Hematopoietic multipotent progenitor cell treated with erythropoietin and hydrocortisone succinate and interleukin-3 and kit ligand, for 15 days (in vitro differentiated cells): ENCODE measurements at places on chromosomes 3 and 15.

GRCh38 chr3:99872923-99873254 is 55.2 kb downstream of the CMSS1 start:
- DNase-seq = no peak

DNA sequence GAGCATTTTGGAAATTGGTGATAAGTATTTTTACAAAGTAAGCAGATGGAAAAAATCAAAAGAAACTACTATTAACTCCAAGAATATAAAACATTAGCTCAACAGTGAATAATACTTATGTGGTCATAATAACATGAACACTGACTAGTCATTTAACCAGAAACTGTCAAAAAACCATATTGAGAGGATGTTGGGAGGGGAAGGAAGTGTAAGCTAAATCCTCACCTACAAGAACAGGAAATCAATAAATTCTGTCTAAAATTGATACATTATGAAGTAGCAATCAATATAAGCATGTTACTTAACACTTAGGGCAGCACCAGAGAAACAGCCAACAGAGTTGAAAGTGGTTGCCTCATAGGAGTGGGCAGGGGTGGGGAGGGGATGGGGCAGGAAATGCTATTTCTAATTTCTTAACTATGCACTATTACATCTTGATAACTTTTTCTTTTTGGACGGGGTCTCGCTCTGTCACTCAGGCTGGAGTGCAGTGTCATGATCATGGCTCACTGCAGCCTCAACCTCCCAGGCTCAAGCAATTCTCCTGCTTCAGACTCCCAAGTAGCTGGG is 41.7 kb downstream of the CCR3 start:
- no peak for DNase-seq

DNA sequence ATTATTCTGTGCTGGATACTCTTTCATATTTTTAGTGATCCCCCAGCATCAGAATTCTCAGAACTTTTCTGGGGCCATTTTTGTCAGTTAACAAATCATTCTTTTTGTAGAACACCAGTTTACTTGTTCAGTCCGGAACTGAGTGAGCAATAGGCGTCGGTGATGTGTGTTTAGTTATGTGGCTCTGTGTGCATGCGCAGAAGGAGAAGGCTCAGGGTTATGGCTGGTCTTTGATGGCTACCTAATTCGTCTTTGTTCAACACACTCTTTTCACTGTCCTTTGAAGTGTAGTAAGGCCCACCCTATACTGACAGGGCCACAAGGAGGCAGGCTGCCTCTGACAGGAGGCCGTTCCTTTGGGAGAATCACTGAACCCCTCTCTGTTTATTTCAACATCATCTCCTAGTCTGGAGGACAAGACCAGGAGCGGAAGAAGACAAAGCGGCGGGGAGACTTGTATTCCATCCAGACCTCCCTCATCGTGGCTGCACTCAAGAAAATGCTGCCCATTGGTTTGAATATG is 158.2 kb upstream of the CHRM5 start:
- no peak for DNase-seq

DNA sequence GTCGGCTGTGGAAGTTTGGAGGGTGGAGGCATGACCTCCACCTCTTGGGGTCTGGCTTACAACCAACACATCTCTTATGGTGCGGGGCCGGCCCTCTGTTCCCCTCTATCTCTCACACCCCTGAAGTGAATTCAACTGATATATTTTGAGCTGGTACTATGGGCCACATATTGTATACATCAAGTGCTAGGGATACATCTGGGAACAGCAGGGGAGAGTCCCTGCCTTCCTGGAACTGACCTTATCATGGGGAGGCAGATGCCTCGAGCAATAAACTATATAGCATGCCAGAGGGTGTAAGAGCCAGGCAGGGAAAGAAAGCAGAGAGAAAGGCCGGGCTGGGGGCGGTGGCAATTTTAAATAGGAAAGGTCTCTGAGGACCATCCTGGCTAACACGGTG is 60.4 kb upstream of the TRPM1 start:
- peak; percentile 77 for DNase-seq

- DNase-seq = no peak
Observed at GRCh38 chr3:175518459-175518858, 659.3 kb downstream of the NAALADL2 start.

DNA sequence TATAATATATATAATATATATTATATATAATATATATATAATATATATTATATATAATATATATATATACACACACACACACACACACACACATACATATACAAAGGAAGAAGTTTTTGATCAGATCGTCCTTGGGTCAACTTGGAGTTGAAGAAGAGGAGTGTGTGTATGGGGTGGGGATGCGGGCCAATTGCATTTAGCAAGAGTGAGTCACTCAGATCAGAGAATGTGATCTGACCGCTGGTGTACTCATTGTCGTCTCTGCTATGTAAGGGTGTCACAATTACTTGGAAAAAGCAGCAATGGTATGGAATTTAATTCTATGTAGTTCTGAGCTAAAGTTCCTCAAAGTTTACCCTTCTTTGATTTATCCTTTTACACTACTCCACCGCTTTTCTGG is 4.6 kb upstream of the VGLL3 start:
- DNase-seq = no peak

DNA sequence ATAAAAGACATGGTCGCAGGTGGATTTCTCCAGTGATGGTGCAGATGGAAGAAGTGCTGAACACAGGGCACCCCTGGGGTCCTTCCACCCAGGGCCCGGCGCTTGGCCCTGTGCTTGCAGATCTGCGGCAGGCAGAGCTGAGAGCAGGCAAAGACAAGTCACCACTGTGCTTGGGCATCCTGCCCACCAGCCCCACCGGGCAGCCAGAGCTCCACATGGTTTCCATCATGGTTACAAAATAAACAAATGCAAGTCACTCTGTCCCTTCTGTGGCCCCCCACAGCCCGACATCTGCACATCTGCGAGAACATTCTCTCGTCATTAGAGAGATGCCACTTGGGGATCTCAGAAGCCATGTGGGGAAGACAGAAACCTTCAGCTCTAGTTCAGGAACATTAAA is 37.6 kb upstream of the SFMBT1 start:
- DNase-seq = no peak

GRCh38 chr15:90529371-90530249 is at the start of gene CRTC3:
Gene CRTC3 (plus strand): TSS chr15:90529923. CDS start chr15:90530072, 149 bp downstream.
- peak; percentile 54 for DNase-seq

DNA sequence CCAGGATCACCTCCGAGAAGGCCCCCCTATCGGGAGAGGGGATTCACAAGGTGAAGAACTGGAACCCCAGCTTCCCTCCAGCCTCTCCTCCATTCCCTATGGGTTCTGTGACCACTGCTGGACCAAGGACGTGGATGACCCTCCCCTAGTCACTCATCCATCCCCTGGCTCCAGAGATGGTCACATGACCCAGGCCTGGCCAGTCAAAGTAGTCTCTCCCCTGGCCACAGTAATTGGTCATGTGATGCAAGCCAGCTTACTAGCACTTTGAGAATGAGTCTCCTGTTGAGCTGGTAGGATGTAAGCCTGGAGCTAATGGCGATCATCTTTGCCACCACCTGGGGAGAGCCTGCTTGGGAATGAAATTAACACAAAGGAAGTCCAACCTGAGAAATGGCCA is 3.9 kb downstream of the CAMK1 start:
- DNase-seq = no peak

GRCh38 chr3:48762816-48763215 is 45.8 kb upstream of the IP6K2 start:
- DNase-seq = no peak

GRCh38 chr15:31869686-31870307 is 160.5 kb upstream of the CHRNA7 start:
- no peak for DNase-seq

- DNase-seq = no peak
Observed at GRCh38 chr3:174440741-174441587, 418.2 kb upstream of the NAALADL2 start.

DNA sequence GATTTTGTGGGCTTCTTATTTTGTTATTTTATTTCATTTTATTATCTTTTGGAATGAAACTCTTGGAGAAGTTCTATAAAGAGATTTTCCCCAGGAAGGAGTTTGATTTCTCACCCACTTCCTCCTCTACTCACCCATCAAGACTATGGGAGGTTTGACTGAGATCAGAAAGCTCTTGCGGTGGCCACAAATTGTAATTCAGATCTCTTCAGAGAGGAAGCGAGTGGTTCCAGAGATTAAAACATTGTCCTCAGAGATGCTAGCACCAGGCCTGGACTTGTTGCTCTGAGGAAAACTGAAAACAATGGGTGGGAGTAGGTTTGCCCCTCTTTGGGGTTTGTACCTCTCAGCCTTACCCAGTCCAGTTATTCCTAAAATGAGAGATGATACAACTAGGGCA is 8.1 kb upstream of the MUC13 start:
- DNase-seq = no peak

DNA sequence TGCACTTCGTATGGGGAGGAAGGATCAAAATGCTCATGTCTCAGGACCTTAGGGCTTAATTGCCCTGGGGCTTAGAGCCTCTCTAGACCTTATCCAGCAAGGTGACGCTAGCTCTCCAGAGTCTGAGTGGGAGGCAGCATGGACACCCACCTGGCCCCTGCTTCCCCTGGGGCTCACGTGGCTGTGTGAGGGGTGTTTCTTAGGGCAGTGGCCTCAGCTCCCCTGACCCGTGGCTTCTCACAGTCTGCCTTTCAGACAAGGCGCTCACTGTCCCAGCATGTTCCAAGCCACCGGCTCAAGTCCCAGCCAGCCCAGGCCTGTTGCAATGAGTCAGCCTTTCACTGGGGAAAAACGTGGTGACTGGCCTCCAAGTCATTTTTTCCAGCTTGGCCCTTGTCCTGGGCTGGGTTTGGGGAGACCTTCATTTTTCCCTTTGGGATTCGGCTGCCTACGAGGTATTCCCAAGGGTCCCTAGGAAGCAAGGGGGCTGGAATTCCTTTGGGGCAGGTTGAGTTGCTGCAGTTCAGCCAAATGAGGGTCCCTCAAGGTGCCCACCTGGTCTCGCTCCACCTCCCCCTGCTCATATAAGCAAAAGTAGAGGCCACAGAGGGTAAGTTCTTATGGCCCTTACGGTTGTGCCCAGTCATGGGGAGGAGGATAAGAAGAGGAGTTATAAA is 15.7 kb downstream of the BHLHE40 start:
- DNase-seq = no peak
